Activated T-cell treated with anti-CD3 and anti-CD28 coated beads for 24 hours (primary cell): ENCODE measurements at places on chromosomes 2 and 18.

DNA sequence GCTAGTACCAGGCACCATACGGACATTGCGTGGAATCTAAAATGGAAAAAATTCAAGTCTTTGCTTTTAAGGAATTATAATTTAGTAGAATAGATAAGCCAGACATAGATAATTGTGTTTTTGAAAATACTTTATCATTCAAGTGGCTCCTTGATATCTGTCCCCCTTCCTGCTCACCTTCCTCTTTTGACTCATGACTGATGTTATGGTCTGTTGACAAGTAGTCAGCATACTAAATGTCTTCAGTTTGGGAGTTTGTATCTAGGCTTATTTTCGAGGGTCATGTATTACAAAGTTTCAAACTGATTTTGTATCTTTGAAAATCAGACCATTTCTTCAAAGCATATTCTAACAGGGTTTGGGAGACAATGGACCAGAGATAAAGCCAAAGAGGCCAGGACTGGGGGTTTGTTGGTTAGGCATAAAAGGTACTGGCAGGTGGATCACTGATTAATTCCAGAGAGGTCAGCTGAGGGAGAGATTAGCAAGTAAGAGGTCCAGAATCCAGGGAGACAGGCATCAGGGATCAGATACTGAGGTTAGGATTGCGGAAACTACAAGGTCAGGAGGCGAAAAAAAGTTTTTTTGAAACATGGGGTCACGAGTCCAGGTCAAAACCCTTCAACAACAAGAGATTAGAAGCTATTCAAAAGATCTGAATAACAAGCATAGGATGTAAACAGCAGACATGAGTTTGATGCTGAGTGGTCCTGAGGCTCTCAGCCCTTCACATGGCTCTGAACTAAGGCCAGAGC is 31.5 kb upstream of the KLHL14 start:
- DNase-seq, result no peak

- no peak for DNase-seq
These were observed 36.9 kb upstream of the EPAS1 start for GRCh38 chr2:46260305-46260704.

GRCh38 chr2:106990297-106990696 is 104.3 kb upstream of the ST6GAL2 start:
- DNase-seq, result no peak

DNA sequence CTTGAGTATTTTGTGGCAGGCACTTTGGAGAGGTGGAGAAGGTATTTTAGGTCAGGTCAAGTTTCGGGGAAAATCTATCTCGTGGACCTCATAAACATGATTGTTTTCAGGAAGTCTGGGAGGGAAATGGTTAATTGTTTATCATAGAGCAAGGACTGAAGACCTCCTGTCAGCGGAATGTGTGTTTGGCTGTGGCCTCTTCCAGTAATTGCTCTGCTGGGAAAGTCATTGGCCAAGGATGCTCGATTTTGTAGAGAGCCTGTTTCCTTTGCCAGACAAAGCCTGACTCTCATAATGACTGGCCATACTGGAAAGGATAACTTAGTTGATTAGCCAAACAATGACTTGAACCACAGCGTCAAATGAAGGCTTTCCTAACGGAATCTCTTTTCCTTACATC is 30.0 kb downstream of the IL1R2 start:
- DNase-seq, result no peak

GRCh38 chr2:101717071-101717845 is 19.8 kb downstream of the MAP4K4 start:
- no peak for DNase-seq

DNA sequence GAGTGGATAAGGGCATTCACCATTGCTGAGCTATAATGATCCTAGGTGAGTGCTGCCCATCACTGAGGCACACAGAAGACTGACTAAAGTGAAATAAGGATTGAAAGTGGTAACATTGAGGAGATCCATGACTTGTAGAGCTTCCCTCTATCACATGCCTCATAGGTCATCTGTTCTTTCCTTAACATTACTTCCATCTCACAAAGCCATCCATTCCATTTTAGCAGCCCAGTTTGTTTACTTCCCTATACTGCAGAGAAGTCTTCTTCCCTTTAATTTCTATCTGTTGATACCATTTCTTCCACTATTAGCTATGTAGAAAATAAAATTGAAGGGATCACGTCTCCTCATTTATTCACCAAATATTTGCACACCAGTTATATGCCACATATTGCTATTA is 32.1 kb downstream of the ME2 start:
- DNase-seq, result no peak

GRCh38 chr2:95382686-95383634 is 19.5 kb upstream of the FAHD2A start:
- no peak for DNase-seq
